ENCODE measurements at places on chromosomes 3 and 15. TPM values are rescaled to one million over a fixed set of nuclear protein-coding genes. Genes with fewer than 3 reads are reported as not detected.

Gene PAK2
- total RNA-seq, result 26.5 TPM

Gene CPN2
- not detected for total RNA-seq

Gene EIF2B5
- 58.9 TPM for total RNA-seq

Gene SLC6A6
- total RNA-seq, result 19.5 TPM

Gene AMOTL2
- 230 TPM for total RNA-seq

Gene CKMT1B
- total RNA-seq, result not detected

Gene PRICKLE2
- total RNA-seq, result 0.32 TPM

Gene TGM5
- 0.66 TPM for total RNA-seq

Gene NAA80
- total RNA-seq, result 16.3 TPM

Gene TRPM1
- not detected for total RNA-seq

Gene P4HTM
- total RNA-seq, result not detected

Gene PTX3
- 20.6 TPM for total RNA-seq

Gene CPLX3
- 0.08 TPM for total RNA-seq

Gene METTL6
- total RNA-seq, result 27.6 TPM

Gene COX5A
- 95.1 TPM for total RNA-seq

Gene UBP1
- 37.1 TPM for total RNA-seq

Gene CAND2
- 0.91 TPM for total RNA-seq
